ENCODE measurements at places on chromosomes 4 and X.
A peak's percentile ranks its signal among the peaks of the same experiment; 100 is the strongest.

DNA sequence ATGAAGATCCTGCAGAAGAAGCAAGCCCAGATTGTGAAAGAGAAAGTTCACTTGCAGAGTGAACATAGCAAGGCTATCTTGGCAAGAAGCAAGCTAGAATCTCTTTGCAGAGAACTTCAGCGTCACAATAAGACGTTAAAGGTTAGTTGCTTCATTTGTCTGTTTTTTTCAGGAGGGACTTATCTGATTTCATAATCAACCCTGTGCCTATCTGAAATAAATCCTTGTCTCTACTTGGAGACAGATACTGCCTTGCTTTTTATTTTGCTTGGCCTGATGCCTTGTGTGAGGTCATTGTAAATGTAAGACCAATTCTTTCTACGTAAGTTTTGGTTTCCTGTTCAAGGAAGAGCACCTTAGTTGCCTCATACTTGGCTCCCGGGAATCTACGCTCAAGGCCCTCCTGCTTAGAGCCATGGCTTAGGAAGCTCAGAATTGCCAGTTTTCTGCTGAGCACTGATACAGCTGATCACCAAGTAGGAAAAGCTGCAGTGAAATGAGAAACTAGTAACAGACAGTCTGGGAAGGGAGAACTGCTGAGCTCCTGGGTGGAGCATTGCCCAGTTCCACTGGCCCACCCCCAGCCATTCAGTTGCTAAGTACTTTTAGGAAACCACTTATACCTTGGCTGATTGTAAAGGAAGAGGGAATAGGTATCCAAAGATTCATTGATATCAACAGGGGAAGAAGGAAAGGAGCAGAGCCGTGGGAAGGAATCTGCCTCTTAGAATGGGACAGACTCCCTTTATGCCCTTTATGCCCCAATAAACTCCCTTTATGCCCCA is 41.8 kb downstream of the RBBP7 start:
- no peak for DNase-seq

- DNase-seq, result peak; percentile 33
These were observed 46.7 kb upstream of the IL2 start for GRCh38 chr4:122503214-122503613.

GRCh38 chr4:76226418-76226817 is 12.8 kb upstream of the SCARB2 start:
- DNase-seq, result no peak

DNA sequence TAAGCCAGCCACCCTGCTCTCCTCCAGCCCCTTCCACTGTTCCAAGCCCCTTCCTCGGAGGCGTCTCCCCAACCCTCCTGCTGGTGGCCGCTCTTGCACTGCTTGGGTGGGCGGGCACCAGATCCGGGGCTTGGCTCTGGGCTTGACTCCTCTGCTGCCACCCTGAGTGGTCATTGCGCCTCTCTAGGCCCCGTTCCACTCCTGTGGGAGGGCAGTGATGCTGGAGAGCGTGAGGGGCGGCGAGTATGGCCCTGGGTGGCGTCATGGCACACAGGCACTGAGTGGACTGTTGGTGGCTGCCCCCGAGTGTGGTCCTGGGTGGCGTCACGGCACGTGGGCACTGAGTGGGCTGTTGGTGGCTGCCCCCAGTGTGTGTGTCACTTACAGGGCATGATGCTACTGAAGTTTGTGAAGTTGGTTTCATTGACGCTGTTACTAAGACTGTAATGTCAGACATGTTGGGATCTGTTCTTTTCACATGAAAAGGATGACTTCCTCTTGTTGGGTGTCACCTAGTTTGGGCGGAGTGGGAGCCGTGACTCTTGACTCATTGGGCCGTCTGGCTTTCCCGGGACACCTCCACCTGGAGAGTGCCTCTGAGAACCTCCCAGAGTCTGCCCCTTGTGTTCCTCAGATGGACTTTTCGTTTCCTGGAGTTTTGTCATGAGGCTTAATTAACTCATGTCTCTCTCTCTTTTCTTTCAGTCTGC is 55.9 kb upstream of the HGFAC start:
- no peak for DNase-seq

DNA sequence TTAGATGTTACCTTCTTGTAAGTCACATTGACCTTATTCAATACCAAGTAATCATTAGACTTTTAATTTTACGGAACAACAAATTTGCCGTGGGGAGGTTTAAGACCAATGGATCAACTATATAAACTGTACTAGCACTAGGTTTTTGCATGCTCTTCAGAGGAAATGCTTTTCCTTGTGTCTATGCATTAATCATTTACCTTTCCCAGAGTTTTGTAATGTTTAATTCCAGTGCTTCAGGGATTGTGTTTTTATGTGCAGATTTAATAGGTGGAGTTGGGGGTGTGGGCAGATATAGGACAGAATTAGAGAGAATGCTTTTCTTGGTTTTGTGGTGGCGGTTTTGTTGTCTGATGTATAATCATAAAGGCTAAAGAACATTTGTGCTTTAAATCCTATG is 76.0 kb upstream of the SMARCA5 start:
- DNase-seq, result no peak

- DNase-seq, result no peak
These were observed 376.8 kb upstream of the FGF16 start for GRCh38 chrX:77070202-77070918.

GRCh38 chr4:22416403-22416802 is 99.5 kb downstream of the ADGRA3 start:
- DNase-seq, result no peak

DNA sequence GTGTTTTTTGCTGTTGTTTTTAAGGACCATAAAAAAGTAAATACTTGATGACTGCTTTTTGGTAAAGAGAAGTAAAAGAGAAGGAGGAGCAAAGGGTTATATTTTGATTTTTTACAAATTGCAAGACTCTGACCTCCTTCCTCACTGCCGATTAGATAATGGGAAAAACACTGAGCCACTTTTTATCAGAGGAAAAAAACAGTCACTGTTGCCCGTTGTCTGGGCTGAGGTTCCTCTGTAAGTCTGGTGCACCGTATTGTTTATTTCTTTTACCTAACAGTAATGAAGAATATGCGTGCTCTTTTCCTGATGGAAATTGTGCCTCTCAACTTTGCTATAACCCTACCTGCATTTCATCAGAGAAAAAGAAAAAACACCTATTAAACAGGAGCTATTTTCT is 178.7 kb upstream of the EMCN start:
- DNase-seq, result no peak

GRCh38 chr4:175891851-175892250 is 79.8 kb upstream of the GPM6A start:
- no peak for DNase-seq

DNA sequence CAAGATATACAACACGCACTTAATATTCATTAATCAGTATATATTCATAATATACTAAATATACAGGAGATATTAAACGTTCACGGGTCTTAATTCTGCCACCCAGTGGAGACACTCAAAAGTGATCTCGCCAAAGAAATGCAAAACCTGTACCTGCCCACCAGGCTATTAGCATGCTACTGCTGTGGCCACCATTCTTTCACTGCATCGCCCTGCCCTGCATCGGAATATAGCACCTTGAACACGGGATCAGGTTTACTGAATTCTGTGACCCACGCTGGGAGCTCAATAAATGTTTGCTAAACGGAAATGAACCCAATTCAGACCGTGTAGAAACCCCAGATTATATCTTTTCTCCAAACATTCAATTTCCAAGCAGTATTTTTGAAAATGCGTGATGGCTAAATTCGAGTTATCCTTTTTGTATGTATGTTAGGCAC is 840 bp upstream of the CLCN3 start:
- DNase-seq, result peak; percentile 72

GRCh38 chr4:98522636-98523395 is 135.6 kb downstream of the TSPAN5 start:
- no peak for DNase-seq

GRCh38 chrX:13074297-13075262 is 30.2 kb upstream of the FAM9C start:
- DNase-seq, result peak; percentile 58

DNA sequence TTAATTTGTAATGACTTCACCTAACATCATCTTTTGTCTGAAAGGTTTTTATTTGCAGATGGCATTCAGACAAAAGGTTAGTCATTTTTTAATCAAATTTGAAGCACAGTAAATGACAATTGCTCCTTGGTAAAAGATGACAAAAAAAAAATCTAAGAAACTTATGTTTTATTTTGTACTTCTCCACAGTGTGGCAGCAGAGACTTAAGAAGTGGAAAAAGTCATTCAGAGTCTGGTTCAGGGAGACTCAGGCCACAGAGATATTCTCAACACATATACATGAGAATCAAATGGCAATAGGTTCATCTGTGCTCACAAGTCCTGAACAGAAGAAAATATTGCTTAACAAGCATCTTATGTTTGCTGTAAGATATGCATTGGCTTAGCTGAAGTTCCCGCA is 436.2 kb downstream of the KCNIP4 start:
- no peak for DNase-seq

DNA sequence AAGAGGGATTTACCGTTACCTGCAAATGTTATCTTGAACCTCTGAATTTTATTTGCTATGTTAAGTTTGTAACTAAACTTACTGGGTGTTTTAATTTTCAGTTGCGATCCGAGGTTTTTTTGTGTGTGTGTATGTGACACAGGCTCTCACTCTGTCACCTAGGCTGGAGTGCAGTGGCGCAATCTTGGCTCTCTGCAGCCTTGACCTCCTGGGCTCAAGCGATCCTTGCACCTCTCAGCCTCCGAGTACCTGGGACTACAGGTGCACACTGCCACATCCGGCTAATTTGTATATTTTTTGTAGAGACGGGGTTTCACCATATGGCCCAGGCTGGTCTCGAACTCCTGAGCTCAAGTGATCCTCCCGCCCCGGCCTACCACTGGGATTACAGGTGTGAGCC is 18.5 kb downstream of the PDK3 start:
- no peak for DNase-seq

DNA sequence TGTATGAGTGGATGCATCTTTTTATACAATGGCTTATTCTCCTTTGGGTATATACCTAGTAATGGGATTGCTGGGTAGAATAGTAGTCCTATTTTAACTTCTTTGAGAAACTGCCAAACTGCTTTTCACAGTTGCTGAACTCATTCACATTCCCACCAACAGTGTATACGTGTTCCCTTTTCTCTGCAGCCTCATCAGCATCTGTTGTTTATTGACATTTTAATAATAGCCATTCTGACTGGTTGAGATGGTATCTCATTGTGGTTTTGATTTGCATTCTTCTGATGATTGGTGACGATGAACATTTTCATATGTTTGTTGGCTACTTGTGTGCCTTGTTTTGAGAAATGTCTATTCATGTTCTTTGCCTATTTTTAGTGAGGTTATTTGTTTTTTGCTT is 687.0 kb upstream of the EPHA5 start:
- no peak for DNase-seq

DNA sequence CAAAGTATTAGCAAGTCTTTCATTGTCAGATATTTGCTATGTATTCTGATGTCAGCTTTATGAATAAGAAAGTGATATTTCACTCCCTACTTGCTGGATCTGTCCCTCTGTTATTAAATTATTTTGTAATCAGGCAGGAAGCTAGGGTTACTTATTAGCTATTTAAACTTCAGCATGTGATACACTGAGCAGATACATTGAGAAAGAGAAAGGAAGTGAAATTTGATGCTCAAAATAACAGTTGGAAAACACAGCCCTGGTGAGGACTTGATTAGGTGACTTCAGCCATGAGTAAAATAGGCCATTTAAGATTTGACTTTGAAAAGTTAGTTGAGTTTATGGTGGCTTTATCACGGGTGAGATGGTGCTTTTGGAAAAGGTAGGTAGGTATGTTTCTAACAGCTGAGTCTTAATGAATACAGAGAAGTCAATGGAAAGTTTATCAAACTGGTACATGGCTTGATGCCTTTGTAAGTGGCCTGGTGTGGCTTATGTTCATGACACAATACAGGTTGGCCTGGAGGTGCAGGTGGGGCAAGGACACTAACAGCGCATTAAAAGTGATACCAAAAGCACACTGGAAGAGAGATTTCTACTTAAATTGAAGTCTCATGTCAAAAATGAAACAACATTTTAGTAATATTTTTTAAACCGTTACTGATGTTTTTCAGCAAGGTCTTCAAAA is 321.2 kb upstream of the SPOCK3 start:
- DNase-seq, result no peak

GRCh38 chr4:19694812-19695211 is 556.9 kb upstream of the SLIT2 start:
- DNase-seq, result no peak

- no peak for DNase-seq
These were observed 80.9 kb downstream of the RFC1 start for GRCh38 chr4:39285111-39285795.

- no peak for DNase-seq
These were observed 90.5 kb downstream of the STOX2 start for GRCh38 chr4:183995570-183995969.

DNA sequence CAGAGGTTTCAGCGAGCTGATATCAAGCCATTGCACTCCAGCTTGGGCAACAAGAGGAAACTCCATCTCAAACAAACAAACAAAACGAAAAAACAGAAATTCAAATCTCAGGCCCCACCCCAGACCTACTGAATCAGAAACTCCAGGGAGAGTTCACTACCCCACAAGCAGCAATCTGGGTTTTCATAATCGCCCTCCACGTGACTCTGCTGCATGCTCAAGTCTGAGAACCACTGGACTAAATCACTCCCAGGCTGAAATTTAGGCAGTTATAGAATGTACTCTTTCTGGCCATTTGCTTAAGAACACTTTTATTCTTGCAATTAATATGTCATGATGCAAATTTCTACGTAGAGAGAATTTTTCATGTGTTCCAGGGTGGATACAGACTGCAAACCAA is 287.3 kb downstream of the USP46 start:
- no peak for DNase-seq

DNA sequence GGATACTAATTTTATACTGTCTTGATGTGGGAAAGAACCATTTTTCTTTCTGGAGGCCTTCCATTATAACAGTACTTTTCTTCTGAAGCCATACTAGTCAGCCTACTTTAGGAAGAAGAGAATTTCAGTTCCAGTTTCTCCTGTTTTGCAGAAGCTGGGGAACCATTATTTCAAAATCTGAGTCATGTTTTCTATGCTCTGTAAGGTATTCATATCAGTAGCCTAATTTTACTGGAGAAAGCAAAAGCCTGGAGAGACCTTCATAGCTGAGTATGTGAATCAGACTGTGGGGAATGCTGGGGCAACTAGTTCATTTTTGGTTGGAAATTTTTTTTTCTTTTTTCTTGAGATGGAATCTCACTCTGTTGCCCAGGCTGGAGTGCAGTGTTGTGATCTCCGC is 22.4 kb downstream of the AFF1 start:
- DNase-seq, result no peak

GRCh38 chr4:110636171-110636679 is 13.3 kb upstream of the PITX2 start:
- no peak for DNase-seq

DNA sequence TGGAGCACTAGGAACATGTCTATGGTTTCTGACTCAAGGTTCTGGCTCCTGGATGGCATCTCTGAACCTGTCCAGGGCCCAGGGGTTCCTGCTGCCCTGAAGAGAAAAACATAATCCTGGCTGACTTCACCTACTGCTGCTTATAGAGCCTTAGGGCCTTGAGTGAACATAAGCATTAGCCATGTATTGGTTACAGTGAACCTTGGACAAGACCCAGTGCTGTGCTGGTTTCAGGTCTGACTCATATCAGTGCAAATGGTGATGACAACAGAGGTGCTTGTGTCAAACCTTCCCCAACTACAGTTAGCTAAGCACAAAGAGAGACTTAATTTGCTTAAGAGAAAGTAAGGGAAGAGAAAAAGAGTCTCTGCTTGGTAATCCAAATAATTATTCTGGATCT is 1047.2 kb downstream of the GLUD2 start:
- no peak for DNase-seq

GRCh38 chr4:101689220-101689619 is 101.3 kb upstream of the BANK1 start:
- DNase-seq, result no peak

GRCh38 chr4:25308761-25309160 is 3.8 kb upstream of the ZCCHC4 start:
- no peak for DNase-seq

GRCh38 chr4:61909031-61909430 is 708.9 kb downstream of the ADGRL3 start:
- no peak for DNase-seq

Measured in CD4-positive, alpha-beta T cell treated with Interleukin-2 at 100 ng/mL for 4 hours (primary cell).